ENCODE measurements at places on chromosomes 3 and 15.

GRCh38 chr3:27943106-27943505 is 221.0 kb upstream of the EOMES start:
- no peak for DNase-seq

DNA sequence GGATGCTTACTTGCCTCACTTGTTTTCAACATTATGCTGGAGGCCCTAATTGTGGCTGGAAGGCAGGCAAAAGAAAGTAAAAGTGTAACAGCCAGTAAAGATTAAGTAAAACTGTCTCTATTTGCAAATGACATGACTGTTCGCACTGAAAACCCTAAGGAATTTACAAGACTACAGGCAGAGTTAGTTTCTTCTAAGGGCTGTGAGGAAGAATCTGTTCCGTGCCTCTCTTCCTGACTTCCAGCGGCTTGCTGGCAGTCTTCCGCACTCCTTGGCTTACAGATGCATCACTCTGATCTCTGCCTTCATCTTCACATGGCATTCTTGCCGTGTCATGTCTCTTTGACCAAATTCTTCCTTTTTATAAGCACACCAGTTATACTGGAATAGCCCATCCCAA is 86.1 kb downstream of the DLG1 start:
- DNase-seq = no peak

GRCh38 chr15:83110381-83110780 is 2.9 kb downstream of the TM6SF1 start:
- DNase-seq = no peak

DNA sequence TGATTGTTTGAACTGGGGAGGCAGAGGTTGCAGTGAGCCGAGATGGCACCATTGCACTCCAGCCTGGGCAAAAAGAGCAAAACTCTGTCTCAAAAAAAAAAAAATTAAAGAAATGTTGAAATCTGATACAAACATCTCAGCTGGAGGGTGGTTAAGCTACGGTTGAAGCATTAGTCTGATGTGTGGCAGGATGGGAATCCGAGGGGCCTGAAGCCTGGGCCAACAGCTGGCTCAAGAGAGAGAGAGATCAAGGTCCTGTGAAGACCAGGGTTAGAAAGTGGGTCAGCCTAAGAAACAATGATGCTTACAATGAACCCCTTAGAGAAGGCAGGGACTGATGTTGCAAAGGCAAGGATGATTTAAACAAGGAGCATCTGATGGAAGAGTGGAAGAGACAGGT is 69.8 kb downstream of the CD200R1L start:
- no peak for DNase-seq

DNA sequence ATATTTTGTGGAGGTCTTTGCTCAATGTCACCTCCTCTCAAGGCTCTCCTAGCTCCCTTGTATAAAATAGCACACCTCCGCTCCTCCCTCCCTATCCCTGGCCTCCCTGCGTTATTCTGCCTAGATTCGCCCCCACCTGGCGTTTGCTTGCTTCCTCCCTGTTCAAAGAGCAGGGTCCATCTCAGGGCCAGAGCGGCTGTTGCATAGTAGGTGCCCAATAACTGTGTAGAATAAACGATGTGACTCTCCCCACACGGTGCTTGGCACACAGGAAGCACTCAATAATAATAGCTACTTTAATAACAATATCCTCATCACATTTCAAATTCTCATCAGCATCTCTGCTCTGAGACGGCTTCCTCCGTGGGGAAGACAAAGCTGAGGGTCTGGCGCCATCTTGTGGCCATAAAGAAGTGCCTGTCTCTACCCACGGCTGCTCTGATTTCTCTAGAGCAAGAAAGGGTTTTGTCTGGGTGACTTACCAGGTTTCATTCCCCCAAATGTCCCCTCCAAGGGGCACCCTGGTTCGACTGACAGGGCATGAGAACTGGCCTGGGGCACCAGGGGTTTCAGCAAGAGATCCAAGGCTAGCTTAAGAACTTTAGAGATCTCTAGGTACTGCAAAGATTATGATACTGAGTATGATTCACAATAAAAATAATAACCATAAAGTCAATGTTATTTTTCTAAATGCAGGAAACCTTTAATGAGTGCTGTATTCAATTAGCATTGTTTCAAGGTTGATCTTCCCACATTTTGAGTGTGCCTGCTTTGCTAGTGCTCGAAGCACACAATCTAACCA is 16.1 kb downstream of the CD276 start:
- DNase-seq = peak; percentile 74

GRCh38 chr3:72474775-72475174 is 373.5 kb downstream of the SHQ1 start:
- DNase-seq = no peak
